ENCODE measurements at places on chromosomes 7 and 10.

- no peak for DNase-seq
These were observed 16.4 kb downstream of the HOXA1 start for GRCh38 chr7:27079234-27079975.

DNA sequence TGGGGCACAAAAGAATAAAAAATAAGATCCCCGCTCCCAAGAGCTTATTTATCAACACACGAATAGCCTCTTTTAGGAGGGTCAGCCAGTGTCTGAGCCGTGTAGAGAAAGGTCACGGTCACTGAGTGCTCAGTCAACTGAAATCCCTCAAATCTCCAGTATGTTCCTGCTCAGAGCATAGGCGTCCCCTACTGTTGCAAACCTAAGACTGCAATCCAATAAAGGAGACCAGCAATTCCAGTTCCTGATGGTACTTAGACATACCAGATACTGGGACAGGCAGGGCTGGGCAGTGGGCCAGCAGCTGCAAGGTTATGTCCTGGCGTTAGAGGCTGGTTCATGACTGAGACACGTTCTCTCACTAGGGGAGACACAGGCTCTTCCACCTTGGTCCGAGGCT is 93.6 kb downstream of the CACNB2 start:
- no peak for DNase-seq

- DNase-seq: peak; percentile 69
These were observed 589 bp downstream of the LDB1 start for GRCh38 chr10:102119417-102120141.

GRCh38 chr10:113524120-113524519 is 28.7 kb upstream of the HABP2 start:
- DNase-seq: no peak

DNA sequence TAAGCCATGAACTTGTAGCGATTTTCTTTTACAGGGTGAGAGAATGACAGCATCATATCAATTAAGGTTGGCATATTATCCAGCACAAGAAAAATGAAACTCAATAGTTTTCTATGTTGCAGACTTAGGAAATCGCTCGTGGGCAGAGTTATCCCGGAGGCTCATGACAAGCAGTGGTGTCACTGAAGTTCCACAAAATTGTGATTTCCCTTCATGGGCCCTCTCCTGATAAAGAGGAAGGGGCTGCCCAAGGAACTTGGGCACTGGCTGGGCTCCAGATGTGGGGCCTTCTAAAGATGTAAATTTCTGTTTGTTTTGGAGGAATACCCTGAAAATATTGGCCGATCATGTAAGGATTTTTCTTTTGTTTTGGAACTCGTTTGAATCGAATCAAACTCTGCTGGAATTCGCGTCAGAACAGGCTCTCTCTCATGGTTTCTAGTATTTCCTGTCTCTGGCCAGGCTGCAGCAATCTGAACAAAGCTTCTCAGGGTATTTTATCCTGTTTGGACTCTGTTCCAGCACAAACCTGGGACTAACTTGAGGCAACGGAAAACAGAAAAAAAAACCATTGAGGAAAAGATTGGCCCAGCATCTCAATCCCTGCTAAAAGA is 340.6 kb upstream of the NRP1 start:
- DNase-seq: no peak

DNA sequence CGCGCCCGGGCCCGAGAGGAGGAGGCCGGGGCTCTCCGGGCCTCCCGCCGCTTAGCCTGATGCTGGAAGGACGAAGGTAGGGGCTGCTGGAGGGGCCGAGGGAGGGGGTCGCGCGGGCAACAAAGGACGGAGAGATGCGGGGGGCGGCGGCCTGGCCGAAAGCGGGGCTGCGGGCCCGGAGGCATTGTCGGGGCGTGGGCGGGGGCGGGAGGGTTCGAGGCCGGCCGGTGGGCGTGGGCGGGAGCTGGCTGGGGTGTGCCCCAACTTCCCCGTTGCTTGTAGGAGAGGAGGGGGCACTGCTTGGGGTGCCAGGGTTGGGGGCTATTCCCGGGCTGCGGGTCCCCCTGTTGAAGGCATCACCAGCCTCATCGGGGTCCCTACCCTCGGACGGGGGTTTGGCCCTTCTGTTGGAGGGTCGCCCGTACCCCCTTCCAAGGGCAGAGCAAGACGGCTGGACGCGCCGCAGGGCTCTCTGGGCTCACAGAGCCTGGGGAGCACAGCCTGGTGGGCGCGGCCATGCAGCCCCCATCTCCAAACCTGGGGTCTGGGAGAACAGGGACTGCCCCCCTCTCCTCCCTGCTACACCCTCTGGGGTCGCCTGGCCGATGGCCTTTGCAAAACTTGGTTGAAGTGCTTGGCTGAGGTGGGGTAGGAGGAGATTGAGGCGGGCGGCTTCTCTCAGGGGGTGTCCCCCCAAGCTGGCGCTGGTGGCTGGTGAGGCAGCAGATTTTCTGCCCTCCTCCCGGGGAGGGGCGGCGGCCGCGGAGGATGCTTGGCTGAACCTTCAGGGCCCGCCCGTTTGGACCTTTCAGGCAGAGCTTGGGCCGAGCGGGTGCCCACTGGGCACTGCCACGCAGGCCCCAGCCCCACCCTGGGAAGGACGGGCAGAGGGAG is 699 bp downstream of the CLIP2 start:
- DNase-seq: no peak

GRCh38 chr7:22885797-22886261 is 63.2 kb upstream of the TOMM7 start:
- peak; percentile 60 for DNase-seq

DNA sequence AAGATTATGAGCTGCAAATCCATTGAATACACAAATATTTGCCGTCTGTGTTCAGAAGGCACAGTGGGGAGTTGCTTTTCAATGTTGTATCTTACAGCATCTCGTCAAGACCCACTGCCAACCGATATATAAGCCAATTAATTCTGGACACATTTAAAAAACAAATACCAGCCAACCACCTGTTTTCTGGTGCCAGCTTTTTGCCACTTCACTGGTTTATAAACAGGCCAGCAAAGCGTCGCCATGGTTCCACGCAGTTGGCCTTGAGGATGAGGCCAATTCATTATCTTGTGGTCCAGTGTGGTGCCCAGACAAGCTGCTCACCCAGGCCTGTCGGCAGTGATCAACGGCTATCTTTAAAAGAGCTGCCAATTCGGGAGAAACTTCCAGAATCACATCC is 321.0 kb downstream of the TCERG1L start:
- no peak for DNase-seq

- DNase-seq: no peak
These were observed 209.3 kb downstream of the SDK1 start for GRCh38 chr7:3510101-3511020.

DNA sequence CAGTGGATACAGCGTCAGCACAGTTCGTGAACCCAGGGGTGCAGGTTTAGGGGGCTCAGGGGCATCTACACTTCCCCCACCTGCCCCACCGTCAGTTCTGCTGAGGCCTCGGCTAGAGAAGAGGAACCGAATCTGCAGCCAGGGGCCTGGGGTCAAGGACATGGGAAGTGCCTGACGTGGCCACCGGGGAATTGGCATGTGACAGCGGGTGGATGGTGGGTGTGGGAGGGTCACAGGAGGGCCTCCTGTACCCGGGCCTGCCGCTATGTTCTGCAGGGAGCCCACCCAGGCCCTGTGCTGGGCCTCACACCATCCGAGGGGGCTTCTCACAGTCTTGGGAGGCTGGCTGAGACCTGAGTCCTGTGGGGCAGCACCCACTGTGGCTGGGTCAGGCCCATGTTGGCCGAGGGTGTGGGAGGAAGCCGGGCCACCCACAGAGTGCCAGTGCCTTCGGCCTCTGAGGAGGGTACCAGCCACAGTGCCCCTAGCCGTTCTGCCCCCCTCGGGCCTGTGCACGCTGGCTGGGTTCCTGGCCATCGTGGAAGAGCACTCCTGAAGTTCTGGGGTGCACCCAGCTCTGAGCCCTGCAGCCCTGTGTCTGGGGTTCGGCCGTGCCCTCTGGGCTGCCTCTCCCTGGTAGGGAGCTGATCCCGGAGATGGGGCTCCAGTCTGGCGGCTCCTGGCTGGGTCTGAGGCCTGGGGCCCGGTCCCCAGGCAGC is 5.9 kb downstream of the TTYH3 start:
- no peak for DNase-seq

- DNase-seq: no peak
These were observed 12.9 kb upstream of the VIM start for GRCh38 chr10:17214971-17215781.

DNA sequence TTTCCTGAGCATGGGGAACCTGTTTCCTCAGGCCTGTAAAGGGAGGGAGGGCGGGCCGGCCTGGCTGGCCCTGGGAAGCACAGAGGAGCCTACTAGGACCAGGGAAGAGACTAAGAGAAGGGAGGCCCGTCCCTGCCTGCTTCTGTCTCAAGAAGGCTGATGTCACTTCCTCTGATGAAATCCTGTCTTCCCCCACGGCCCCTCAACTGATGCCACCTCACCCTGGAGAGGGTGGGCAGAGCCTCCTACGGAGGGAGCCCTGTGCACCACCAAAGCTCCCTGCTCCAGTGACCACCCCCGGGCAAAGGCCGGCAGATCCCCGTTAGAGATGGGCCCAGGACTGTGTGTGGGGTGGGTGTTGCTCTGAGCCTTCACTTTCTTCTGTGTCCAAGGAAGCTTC is 1.0 kb upstream of the PILRA start:
- peak; percentile 53 for DNase-seq

DNA sequence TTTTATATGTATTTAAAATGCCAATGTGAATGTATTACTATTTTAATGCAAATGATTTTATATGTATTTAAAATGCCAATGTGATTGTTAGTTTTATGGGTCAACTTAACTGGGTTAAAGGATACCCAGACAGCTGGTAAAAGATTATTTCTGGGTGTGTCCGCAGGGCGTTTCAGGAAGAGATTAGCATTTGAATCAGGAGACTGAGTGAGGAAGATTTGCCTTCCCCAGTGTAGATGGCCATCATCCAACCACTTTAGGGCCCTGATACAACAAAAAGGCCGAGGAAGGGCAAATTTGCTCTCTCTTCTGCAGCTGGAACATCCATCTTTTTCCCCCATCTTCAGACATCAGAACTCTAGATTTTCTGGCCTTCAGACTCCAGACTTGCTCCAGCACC is 116.2 kb downstream of the BAMBI start:
- no peak for DNase-seq

GRCh38 chr10:132960631-132961419 is 18.5 kb upstream of the CFAP46 start:
- DNase-seq: no peak

- peak; percentile 68 for DNase-seq
These were observed 35.2 kb downstream of the SGCE start for GRCh38 chr7:94620703-94621118.

DNA sequence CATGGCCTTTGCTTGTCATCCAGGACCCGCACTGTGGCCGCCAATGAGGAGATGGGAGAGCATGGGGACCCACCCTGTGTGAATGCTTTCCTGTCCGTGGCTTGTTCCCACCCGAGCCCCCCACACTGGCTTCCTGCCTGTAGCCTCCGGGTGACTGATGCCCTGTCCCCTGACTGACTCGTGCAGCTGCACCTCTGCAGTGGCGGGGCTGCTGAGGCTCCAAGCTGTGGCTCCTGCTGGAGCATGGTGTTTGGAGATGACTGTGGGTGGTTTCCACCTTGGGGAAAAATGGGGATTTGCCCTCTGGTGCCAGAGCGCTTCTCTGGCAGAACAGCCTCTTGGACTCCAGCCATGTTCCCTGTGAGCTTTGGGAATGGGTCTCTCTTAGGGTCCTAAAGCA is 2.1 kb downstream of the CAMK1D start:
- DNase-seq: peak; percentile 37
